AG08395 (cell line): ENCODE measurements at places on chromosomes 1 and 21.

- DNase-seq: no peak
These were observed 519.5 kb upstream of the CAMK1G start for GRCh38 chr1:209063767-209064659.

DNA sequence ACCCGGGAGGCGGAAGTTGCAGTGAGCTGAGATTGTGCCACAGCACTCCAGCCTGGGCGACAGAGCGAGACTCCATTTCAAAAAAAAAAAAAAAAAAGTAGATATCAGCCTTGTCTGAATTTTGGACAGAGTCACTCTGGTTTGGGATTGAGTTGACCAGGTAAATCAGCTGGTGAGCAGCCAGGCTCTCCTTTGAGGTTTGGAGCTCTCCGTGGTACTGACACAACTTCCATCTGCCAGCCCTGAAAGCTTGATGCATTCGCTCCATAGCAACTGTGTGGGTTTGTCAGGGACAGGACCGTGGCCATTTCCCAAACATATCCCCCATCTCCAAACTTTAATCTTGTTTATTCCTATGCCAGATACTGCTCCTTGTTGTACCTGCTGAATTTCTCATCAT lies 155.2 kb downstream of the DMRTA2 start:
- no peak for DNase-seq

DNA sequence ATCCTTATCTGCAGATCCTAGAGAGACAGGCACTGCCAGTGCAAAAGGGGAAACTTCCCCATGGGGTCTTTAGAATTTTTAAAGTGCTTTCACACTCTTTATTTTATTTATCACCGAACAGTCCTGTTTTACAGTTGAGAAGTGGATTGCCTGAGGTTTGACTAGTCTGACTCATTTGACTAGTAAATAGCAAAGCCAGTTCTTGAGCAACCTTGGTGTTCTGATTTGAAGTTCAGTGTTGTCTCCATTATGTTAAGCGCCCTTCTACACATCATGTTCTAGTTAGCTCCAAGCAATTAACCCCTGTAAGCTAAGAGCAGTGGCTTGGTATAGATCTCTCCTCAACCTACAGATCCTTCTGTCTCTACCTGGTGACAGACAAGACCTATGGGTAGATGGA lies 262.9 kb downstream of the CACNA1E start:
- DNase-seq: no peak

DNA sequence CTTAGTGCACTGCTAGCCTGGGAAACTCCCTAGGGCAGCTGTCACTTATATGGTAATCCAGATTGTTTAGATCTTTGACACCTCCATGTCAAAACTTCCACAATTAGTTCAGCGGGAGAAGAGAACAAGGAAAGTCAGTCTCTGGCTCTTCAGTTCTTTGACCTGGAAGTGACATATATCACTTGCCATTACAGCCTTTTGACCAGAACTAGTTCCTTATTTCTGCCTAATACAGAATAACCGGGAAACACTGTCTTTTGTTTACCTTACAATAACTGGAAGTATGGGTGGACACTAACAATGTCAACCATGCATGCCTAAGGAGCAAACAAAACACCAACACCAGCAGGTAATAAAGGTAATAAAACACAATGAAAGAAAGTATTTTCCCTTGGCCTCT lies 68.3 kb downstream of the C4BPA start:
- no peak for DNase-seq

GRCh38 chr1:119469741-119470140 lies 37.3 kb upstream of the HSD3B1 start:
- DNase-seq: no peak

DNA sequence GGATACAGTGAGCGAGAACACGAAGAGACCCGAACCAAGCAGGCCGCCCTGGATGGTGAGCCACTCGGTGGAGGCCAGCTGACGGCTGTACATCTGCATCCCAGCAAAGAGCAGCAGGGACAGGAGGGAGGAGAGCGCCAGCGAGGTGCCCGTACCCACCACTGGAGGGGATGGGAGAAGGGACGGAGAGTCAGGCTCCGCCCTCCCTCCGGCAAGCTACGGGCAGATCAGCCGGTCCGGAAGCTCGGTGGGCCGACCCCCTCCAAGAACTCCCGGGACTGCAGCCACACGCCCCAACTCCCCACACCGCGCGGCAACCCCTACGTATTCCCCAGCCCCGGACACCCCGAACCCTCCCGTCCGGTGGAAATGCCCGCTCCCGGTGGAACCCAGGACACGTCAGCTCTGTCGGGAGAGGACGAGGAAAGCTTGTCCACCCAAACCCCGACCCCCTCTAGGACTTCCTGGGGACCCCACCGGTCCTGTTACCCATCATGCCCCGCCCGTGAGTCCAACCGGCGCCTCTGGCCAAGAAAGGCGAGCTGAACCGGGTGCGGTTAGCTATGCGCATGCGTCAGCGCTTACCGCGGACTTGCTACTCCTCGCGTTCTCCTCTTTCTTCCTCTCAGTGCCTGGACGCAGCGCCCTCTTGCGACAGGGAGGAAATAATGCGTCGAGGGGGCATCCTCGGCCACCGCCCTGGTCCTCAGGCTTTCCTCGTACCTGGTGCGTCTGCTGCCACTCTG lies at the start of gene KRTCAP2:
KRTCAP2 (minus strand) TSS at position 573 of the 746 bp plus-strand sequence; CDS start at position 493, 80 bp downstream.
- peak; percentile 100 for DNase-seq

- DNase-seq: no peak
These were observed 113.6 kb upstream of the TIAM1 start for GRCh38 chr21:31457675-31458074.

DNA sequence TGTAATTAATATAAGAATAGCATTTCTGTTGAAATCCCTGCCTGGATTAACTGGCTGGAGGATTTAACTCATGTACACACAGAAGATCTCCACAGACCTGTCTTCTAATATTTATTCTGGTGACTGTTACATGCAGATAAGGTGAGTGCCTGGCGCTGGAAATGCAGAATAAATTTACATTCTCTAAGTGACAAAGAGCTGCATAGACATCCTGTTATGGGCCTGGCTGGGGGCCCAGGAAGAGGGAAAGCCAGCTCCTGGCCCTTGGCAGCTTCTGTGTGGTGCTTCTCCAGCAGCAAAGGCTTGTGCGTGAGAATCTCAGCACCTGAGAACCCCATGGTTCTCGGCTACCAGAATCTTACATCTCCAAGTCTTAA lies 446.6 kb downstream of the PTPRU start:
- DNase-seq: peak; percentile 35

GRCh38 chr1:9817734-9818133 lies 6.0 kb downstream of the CLSTN1 start:
- DNase-seq: no peak

DNA sequence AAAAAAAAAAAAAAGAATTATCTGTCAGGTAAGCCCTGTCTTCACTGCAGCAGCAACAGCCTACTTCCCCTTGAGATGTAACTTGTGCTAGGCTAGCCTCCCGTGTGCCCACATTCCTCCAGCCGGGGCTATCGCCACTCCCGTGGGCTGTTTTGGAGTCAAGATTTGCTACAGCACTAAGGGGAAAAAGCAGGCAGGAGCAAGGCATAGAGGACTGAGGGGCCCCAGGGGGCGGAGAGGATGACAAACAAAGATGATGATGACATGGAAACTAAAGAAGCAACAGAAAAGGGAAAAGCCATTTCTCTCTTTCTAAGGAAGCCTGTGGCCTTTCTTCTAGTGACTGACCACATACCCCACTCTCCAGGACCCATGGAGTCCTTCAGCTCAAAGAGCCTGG lies 1.9 kb downstream of the TNFAIP8L2 start:
- DNase-seq: no peak

DNA sequence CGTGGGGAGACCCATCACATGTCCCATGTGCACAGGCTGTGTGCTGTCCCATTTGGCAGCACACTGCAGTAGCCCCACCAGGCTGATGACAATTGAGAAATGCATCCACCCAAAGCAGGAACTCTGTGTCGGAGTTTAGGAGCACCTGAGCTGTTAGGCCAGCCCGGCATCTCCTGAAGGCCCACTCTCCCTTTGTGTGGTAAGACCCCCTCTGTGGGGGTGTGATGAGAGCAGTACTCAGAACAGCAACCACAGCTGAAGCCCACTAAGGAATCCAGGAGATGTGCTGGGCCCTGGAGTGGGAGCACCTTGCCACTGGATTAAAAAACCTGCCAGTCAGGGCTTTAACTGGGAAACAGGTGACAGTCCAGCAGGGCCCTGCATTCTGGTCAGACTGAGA lies 37.2 kb downstream of the FCRL5 start:
- no peak for DNase-seq

- peak; percentile 4 for DNase-seq
These were observed 32.4 kb upstream of the CEP350 start for GRCh38 chr1:179921981-179922872.

GRCh38 chr1:247471445-247472016 lies 13.6 kb upstream of the OR2B11 start:
- no peak for DNase-seq

DNA sequence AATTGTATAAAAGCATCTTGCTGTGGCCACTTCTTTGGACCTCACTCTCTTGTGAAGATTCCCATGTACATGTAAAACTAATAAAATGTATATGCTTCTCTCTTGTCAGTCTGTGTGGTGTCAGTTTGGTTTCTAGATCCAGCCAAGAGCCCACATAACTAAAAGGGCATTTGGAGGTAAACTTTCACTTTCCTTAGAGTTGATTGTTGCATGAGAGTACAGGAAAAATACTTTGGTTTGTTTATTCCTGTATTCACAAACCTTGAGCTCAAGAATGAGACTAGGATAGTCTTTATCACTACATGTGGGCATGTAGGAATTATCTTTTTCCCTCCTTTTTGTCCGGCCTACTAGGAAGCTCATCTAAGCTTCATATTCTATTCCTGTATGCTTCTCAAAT lies 50.9 kb downstream of the KCTD3 start:
- no peak for DNase-seq

DNA sequence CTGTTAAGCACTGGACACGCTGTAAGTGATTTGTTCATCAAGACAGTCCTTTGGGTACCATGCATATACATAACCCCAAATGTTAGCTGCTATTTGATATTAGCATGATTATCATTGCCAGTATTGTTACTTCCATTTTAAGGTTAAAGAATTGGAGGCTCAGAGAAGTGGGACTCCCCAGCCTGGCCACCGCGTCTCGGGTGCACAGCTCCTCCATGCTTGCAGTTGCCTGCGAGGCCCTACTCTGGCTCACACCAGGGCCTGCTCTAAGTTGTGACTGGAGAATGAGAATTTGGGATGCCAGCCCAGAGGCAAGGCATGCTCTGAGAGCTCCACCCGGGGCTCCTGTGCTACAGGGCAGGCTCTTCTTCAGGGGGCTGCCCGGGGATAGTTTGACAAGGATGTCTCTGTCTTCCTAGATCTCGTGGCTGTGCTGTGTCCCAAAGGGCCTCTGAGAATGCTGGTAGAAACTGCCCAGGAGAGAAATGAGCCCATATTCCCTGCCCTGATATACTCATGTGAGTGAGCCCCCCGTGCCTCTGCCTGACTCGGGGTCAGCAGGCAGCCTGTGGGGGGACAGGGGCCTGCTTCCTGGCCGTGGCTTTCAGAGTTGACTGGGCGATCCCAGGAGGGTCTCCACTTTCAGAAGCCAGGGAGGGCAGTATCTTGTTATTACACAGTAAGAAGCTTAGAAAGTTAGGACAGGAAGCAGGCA lies 19.4 kb downstream of the PSEN2 start:
- DNase-seq: no peak

- DNase-seq: no peak
These were observed 202.7 kb downstream of the TRABD2B start for GRCh38 chr1:47794530-47794929.

DNA sequence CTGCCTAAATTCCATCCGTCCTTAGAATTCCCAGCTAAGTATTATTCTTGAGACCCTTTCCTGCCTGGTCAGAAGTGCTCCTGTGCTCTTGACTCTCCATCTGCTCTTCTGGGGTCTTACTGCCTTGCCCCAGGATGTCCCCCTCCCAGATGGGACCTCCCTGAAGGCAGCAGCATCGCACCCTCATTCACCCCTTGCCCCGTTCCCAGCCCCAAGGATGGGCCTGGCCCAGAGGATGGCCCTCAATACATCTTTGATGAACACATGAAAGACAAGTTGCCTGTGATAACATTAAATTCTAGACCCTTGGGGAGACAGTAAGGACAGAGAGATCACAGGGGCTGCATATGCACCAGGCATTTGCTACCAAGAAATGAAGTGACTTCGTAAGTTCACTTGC lies 167.2 kb downstream of the TRABD2B start:
- no peak for DNase-seq
